LHCN-M2 (cell line): ENCODE measurements at places on chromosomes 1 and 21. TPM values are rescaled to one million over a fixed set of nuclear protein-coding genes. Genes with fewer than 3 reads are reported as not detected.

The DONSON gene
- total RNA-seq: 31.1 and 43.3 TPM in 2 replicates

The AGRN gene
- 13.3 and 15.5 TPM in 2 replicates for total RNA-seq

- DNase-seq: peak; percentile 95
Measured at GRCh38 chr1:214581785-214582184, 21.2 kb upstream of the CENPF start.

GRCh38 chr21:45905196-45905595, 76.4 kb upstream of the COL6A1 start:
- no peak for DNase-seq

The FAM72C gene
- 0.13 and 1.8 TPM in 2 replicates for total RNA-seq

GRCh38 chr1:66271904-66272254, 262.1 kb upstream of the SGIP1 start:
- DNase-seq: peak; percentile 56

The KRTAP7-1 gene
- not detected in 2 replicates for total RNA-seq

- DNase-seq: peak; percentile 31
Measured at GRCh38 chr1:17673329-17674072, 81.6 kb upstream of the ACTL8 start.

GRCh38 chr1:39649636-39650185, 10.3 kb upstream of the HEYL start:
- DNase-seq: no peak

The PGLYRP4 gene
- not detected in 2 replicates for total RNA-seq

GRCh38 chr1:17067465-17068240, 13.8 kb upstream of the SDHB start:
- DNase-seq: no peak

DNA sequence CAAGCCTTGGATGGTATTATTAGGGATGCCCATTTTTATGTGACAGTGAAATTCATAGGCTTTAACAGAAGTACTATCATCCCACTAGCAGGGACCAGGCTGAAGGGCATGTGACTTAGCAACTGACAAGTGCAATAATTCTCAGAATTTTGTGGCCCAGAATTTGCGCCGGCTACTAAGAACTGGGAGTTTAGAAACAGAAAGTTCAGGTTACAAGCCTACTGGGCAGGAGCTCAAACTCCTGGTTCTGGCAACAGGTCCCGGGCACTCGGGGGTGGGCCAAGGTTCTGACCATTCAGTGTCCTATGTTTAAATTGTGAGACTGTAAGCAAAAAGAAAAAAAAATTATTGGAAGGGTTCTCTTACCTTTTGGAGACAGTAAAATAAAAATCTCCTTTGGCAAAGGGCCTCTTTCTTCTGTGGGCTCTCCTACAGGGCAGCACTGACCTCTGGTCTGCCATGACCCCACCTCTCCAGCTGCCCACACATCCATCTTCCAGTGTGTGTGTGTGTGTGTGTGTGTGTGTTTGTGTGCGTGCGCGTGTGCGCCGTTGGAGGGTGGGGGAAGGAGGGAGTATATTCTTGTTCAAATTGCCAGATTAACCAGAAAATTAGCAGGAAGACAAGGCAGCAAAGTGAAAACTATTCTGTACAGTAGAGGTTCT, 26.1 kb downstream of the IRF2BP2 start:
- DNase-seq: no peak

DNA sequence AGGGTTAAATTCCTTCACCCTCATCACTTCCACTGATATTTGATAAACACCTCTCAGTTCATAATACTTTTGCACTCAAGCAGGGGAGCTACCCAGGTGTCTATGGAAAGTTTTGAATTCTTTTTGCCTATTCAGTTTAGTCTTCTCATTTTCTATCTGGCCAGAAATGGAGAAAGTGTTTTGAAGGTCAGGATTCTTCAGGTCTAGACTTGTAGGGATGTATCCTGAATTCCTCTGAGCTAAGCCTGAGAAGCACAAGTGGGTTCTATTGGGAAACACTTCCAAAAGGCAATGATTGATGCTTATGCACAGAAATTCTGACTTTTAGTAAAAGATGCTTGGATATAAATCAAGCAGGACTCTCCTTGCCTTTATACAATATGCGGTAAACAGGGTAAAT, 217.8 kb upstream of the HOOK1 start:
- DNase-seq: no peak

- no peak for DNase-seq
Measured at GRCh38 chr21:16663436-16663835, 849.4 kb upstream of the CXADR start.

- no peak for DNase-seq
Measured at GRCh38 chr1:212959266-212960220, 9.2 kb downstream of the VASH2 start.

The PRAMEF15 gene
- total RNA-seq: not detected in 2 replicates

DNA sequence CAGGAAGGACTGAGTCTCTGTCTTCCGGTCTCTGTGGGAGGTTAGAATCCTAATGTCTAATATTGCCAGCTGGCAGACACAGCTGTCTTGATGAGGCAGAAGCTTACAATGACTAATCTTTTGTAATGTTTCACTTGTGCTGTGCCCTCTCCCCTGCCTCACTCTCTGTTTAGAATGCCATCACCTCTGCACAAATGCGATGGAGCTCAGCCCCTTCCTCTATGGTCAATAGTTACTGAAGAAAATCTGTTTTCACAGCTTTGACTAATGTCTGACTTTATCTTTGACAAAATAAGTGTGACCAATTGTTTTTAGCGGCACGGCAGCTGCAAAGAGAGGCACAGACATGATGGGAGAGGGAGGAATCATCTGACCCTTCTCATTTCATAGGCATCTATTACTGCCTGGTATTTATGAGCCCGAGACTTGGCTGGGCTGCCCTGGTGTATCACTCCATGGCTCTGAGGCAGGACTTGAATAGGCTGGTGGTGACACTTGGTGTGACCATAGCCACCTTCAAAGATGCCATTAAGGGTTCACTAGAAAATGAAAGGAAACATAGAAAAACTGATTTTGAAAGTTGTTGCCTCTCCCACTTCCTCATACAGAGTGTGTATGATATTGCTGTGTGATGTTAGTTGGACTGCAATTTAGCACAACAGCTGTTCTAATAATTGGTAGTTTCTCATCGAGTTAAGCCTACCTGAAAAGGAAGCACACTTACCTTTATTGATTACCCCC, 163.2 kb upstream of the NBPF11 start:
- DNase-seq: peak; percentile 89
